ENCODE measurements at places on chromosomes 11 and 22. TPM values are rescaled to one million over a fixed set of nuclear protein-coding genes. Genes with fewer than 3 reads are reported as not detected.

The CCDC15 gene
- 3.6 TPM for total RNA-seq

The ABCG4 gene
- total RNA-seq, result 2.5 TPM

The ACTN3 gene
- total RNA-seq, result not detected

The UCP3 gene
- 1.3 TPM for total RNA-seq

The NAT10 gene
- 24.6 TPM for total RNA-seq

All from chondrocyte (in vitro differentiated cells).